Kidney epithelial cell (primary cell): ENCODE measurements at places on chromosomes 2 and 18.

DNA sequence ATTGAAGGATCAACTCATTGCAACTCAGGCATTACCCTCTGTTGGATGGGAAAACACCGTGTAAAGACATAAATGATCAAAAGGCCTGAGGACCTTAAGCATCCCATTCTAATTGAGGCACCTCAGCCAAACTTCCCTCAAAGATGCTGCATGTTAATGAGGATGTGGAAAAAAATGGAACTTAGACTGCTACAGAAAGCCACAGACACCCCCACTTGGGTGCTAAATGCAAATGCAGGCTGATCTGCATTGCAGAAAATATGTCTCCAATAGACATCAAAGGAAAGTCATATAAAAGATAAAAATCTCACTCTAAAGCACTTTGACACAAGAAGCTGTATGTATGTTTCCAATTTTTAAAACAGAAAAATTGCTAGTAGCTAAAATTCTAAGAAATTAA is 504.7 kb downstream of the KCNJ3 start:
- DNase-seq: no peak

DNA sequence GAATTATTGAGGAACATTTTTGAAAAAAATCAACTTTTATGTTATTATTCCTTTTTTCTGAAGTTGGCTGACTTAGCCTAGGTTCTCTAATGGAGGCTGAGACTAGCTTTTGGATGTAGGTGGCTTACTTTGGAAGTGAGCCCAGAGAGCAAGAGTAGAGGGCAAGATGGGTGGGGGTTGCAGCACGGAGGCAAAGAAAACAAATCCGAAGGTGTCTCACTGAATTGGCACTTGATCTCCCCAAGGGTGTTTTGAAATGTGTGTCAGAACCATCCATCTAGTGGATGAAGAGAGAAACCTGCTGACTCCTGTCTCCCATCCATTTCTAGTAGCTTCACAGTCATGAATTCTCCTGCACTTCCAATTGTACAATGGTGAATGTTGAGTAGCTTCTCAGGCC is 390.7 kb downstream of the TMEM182 start:
- no peak for DNase-seq

- DNase-seq: no peak
Observed at GRCh38 chr2:30464544-30465170, 17.6 kb downstream of the LCLAT1 start.

GRCh38 chr18:53756610-53756972 is 467.9 kb downstream of the MBD2 start:
- no peak for DNase-seq

GRCh38 chr2:27162151-27163121 is 13.6 kb downstream of the TCF23 start:
- DNase-seq: no peak

DNA sequence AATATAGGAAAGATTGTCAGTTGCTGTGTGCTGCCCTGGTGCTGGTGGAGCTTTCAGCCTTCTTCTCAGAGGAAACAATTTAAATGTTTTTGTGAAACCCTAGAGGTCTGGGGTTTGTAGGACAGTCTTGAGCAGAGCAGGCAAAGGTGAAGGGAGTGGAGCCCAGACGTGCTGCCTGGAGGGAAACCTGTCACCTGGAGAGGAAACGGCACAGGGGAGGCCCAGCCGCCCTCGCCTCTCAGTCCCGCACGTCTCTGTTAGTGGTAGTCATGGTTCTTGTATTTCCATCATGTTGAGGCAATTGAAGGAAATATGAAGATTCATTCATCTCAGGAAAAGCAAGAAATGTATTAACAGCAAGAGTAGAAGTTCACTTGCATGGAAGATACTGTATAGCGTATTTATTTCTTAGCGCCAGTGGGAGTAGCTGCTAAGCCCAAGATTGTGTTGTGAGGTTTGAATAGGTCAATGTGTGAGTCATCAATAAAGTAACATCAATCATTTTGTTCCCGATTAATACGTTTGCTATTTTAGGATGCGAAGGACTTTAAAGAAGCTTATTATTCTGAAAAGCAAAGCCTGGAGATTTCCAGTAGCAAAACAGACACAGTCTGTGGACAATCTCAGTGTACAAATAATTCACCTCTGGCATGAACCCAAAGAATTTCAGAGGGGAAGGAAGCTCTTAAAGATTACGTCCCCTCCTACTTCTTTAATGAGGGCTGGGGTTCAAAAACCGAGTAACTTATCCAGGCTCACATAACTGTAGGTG is 70.4 kb downstream of the LRRFIP1 start:
- no peak for DNase-seq

DNA sequence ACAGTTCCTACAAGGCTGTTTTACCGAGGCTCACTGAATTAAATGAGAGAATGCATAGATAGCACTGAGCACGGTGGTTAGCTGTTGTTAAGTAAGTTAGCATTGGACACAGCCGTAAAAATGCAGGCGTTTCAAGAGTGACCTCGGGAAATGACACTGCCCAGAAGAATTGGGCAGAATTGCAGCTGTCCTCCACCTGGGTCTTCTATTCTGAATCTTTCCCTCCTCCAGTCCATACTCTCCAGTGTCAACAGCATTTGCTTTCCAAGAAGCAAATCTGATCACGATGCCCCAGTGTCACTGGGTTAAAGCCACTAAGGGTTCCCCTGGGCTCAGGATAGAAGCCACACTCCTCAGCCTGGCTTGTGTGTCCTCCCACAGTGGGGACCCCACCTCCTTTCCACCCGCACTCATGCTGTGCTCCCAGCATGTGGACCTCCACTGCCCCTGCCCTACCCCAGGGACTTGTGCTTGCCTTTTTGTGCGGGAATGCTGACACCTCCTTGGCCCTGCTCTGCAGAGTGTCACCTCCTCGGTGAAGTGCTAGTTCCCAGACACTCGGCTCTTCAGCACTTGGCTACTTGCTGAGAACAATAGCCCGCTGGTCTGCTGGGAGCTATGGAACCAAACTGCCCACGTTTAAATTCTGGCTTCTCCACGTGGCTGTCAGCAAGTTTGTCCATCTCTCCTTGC is 135.0 kb downstream of the ANTXR1 start:
- DNase-seq: no peak

GRCh38 chr2:72605836-72606442 is 219.9 kb downstream of the EXOC6B start:
- DNase-seq: no peak

DNA sequence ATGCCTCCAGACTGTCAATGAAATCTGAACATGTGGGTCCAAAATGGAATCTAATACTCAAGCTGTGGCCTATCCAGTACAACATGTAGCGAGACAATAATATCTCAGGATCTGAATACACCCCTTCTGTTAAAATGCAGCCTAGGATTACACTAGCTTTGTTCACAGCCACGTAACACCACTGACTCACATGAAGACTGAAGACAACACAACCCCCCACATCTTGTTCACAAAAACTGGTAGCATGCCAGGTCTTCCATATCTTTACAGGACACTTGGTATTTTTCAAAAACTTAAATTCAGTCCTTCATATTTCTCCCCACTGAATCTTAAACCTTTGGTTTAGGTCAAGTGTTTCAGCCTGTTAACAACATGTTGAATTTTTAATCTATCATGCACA is 84.2 kb downstream of the SLC8A1 start:
- no peak for DNase-seq

- no peak for DNase-seq
Observed at GRCh38 chr2:156663757-156664409, 227.7 kb downstream of the GPD2 start.

DNA sequence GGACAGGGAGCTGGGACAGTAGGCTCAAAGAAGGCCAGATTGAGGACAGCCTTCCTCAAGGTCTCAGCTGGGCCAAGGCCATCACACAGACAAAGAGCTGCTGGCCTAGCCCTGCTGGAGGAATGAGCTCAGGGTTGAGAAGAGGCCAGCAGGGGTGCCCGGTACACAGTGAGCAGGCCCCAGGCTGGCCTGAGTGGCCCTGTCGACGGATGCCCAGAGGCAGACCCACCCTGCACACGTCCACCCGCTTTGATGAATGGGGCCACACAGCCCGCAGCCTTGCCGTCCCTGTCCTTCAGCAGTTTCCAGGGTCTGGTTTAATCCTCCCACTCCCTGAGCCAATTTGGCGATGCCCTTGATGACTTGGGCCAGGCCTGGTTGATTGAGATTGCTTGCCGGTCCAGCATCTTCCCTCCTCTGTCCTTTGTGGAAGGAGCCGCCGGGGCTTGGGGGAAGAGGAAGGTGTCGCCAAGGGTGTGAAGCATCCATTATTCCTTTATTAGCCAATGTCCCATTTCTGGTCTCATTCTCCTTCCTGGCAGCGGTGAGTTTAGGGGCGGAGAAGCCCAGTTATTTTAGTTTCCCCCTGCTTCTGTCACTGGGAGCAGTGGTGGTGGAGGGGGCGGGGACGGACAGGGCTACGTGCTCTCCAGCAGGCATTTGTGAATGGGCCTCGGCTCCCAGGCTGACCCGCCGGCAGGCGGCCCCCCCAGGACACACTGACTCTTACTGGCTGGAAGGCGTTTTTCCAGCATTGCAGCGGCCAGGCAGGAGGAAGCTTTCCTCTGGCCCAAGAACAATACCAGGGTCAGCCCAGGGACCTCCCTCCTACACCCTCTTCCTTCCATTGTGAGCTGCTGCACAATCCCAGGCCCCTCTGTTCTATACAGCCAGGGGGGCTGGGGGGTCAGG is 141.8 kb downstream of the CTIF start:
- no peak for DNase-seq

DNA sequence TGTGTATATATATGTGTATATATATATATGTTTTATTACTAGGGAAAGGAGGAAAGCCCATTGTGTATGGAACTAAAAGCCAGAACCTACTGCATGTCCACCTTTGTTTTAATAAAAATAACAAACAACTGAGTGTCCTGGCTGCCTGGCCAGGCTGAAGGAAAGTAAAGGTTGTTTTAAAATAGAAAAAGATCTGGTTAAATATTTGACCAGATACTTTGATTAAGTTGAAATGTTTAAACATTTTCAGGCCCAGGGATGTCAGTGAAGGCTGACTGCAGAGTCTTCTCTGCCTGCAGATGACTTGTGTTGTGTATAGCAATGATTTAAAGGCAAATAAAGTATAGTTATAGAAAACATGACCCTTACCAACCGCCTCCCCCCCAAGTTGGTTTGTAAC is 22.8 kb downstream of the SPTBN1 start:
- DNase-seq: no peak

GRCh38 chr18:74351354-74351753 is 35.7 kb downstream of the C18orf63 start:
- DNase-seq: no peak

GRCh38 chr2:1353124-1353523 is 60.1 kb upstream of the TPO start:
- DNase-seq: no peak

DNA sequence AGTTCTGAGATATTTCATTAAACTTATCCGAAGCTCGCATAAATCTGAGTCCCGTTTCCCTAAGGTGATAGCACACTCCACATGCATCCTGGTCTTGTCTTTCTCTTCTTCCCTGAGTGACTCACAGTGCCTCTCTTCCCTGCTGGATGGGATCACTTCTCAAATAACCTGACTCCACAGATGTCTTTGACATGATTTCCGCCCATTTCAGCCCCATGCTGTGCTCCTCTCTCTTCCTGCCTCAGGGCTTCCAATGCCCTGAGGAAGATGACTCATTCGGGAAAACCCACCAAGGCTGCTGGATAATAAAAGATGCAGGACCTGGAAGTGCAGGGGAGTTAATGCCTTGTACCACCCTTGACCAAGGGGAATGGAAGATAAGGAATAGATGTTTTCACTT is 441.7 kb upstream of the SOX11 start:
- peak; percentile 48 for DNase-seq

GRCh38 chr2:240909216-240909974 is 3.3 kb downstream of the CROCC2 start:
- DNase-seq: no peak

- DNase-seq: no peak
Observed at GRCh38 chr18:77121523-77121922, 11.1 kb downstream of the MBP start.

DNA sequence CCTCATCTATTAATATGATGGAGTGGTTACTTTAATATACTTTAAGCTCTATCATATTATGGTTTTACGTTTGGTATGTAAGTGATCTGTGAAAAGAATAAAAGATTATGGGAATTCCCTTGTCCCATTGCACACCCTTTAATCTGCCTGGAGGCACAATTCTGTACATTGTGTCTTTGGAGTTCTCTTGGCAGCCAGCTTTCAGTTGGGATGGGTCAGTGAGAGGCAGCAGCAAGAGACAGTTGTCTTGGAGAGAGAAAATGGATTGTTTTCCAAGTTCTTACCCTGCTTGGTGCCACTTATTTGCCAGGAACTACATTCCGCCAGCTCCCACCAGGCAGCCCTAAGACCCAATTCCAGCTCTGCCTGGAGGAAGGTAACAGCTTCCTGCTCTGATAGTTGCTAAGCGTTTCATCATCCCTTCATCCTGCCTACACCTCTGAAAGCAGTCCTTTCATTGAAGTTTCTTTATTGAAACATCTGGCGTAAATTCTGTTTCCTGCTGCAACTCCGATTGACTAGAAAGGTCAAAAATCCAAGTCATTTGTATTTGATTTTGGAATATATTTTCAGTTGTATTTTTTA is 365.2 kb downstream of the AKAIN1 start:
- no peak for DNase-seq

DNA sequence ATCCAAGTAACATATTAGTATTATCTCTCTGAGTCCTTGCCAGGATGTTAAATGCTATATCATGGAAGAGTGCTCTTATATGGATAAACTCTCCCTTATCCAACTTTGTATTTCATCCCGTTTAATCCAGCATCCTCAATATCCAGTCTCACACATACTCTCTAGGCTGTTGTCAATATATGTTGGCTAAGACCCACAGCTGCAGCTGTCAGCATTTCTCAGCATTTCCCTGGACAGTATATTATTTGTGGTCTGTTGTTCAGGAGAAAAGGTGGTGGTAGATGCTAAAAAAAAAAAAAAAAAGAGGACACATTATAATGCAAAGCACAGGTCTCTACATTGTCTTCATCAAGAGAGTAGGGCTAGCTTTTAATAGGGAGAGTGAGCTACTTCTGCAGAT is 1368.0 kb upstream of the ZEB2 start:
- no peak for DNase-seq

- DNase-seq: no peak
Observed at GRCh38 chr2:233464531-233465240, 101.9 kb downstream of the USP40 start.
